GM18507 (cell line): ENCODE measurements at places on chromosomes 12 and 14.
A peak's percentile ranks its signal among the peaks of the same experiment; 100 is the strongest.

- no peak for DNase-seq
Measured at GRCh38 chr12:120346681-120347080, 19.1 kb upstream of the PLA2G1B start.

GRCh38 chr12:64178122-64178521 is 44.0 kb downstream of the KICS2 start:
- DNase-seq, result no peak

- DNase-seq, result no peak
Measured at GRCh38 chr12:105671720-105672119, 341.2 kb downstream of the C12orf75 start.

DNA sequence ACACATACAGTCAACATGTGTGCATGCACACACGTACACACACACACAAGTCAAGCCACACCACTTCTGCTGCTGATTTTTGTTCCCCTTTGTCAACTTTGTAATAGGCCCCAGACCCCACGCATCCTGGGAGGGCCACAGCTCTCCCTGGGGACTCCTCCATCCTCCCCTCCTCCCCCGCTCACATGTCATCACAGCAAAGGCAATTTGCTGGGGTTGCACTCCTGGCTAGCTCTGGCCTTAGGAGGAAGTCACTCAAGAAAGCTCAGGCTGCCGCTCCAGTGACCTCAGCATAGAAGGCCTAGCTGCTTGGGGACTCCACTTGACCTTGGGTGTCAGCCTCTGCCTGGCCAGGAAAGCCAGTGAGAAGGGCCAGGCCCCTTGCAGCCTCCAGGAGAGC is 27.2 kb downstream of the NGB start:
- DNase-seq, result no peak

DNA sequence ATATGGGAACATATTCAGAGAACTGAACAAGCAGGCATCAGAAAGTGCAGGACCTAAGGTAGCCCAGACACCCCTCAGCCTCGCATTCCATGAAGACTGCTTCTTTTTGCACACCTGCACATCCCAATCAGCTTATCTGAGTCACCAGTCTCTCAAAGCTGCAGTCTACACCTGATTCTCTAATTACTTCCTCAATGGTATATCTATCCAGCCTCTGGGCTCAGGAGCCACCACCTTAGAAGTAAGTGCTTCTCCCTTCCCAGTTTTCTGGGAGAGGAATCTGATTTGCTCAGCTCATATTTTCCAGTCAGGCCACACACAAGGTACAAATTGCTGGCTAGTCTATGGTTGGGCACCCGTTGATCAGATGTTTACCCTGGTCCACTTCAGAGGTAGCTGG is 21.7 kb downstream of the TC2N start:
- DNase-seq, result no peak

GRCh38 chr12:123748661-123749060 is 13.4 kb upstream of the DNAH10 start:
- no peak for DNase-seq

GRCh38 chr12:388541-389141 is 479 bp downstream of the KDM5A start:
- DNase-seq, result peak; percentile 11
